ENCODE measurements at places on chromosomes 12 and 14. TPM values are rescaled to one million over a fixed set of nuclear protein-coding genes. Genes with fewer than 3 reads are reported as not detected.
A peak's percentile ranks its signal among the peaks of the same experiment; 100 is the strongest.

- no peak for DNase-seq
Measured at GRCh38 chr12:40655451-40655850, 36.8 kb upstream of the CNTN1 start.

- DNase-seq, result peak; percentile 23
Measured at GRCh38 chr12:9615420-9616136, 7.9 kb upstream of the KLRB1 start.

DNA sequence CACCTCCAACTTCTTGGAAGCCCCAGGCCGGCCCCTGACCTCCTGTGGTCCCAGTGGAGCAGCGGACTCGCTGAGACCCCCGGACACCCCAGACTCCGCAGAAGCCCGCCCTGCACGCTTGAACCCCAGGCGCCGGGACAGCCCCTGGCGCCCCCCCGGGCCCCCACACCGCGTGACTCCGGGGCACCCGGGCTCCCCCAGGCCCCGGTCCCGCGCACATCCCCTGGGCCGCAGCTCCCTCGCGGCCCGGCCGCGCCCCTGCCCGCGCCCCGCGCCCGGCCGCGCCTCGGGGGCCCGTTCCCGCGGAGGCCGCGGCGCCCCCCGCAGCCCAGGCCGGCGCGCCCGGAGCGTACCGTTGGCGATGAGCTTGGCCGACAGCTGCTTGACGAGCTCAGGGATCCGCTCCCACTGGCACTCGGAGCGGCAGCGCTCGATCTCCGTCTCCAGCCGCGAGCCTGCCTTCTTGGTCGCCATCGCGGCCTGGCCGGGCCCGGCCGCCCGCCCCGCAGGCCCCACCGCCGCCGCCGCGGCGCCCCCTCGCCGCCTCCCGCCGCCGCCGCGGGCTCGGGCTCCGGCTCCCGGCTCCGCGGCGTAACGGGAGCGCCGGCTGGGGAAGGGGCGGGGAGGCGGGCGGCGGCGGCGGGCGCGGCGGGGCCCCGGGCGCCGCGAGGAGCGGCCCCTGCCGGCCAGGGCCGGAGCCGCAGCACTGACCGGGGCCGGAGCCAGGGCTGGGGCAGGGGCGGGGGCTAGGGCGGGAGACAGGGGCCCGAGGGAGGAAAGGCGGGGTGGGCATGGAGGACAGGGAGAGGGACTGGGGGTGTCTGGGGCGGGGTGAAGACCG, at the start of gene TTC7B:
TTC7B (minus strand) TSS at position 609 of the 841 bp plus-strand sequence; CDS start at position 474, 135 bp downstream.
- DNase-seq, result peak; percentile 30

- DNase-seq, result no peak
Measured at GRCh38 chr12:42812086-42812485, 222.5 kb upstream of the PRICKLE1 start.

- no peak for DNase-seq
Measured at GRCh38 chr14:96095581-96096476, 56.7 kb downstream of the C14orf132 start.

DNA sequence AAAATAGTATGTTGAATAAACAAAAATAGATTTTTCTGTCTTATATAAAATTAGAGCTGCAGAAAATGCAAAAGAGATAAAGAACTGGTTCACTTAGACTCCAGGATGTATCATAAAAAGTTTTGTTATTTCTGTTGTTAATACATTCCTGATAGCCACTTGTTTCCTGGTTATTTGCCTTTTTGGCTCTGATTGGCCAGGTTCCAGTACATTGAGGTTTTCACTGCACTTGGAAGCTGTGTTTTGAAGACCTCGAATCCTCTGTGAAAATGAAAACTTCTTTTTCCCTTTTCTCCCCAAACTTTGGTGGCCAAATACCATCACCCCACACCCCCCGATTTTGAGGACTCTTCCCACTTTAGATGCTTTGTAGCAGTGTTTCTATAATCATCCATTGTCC, 525.3 kb downstream of the MED13L start:
- no peak for DNase-seq

DNA sequence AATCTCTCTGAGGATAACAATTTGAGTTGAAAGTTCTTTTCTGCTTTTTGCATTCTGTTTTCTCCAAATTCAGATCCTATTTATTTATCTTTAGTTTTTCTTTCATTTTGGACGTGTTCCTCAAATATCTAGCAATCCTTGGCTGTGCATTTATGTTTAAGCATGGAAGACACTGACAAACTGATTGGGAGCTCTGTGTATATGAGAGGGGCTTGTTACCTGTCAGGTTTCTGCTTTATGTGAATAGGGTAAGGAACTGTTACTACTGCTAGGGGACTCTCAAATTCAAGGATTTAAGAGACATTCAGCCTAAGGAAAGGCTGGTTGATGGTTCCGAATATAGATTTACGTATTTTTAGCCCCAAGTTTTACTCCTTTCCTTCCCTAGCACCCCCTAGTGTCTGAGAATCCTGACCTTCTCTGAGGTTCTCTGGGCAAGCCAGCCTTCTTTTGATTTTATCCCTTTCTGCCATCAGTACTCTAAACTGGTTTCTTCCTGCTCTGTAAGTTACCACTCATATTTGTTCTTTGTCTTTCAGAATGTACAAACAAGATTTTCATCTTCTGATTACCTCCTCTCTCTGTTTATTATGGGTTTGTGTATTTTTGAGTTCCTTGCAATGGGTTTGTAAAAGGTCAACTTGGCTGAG, 30.5 kb downstream of the YLPM1 start:
- no peak for DNase-seq

GRCh38 chr12:21988619-21989018, 47.4 kb upstream of the ABCC9 start:
- no peak for DNase-seq

DNA sequence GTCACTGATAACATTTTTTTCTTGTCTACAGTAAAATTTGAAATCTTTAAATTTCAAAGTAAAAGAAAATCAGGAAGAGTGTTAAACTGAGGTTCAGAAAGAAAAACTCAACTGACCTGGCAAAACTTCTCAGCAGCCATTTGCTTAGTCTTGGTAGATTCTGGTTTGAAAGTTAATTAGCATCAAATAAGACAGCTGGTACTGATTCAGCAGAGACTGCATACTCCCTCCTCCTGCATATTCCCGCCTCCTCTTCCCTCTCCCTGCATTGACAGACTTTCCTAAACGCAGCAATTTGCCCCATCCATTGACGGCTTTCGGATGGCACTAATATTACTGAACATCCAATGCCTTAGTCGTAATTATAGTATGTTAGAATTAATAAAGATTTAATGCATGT, 520.8 kb downstream of the FLRT2 start:
- no peak for DNase-seq

DNA sequence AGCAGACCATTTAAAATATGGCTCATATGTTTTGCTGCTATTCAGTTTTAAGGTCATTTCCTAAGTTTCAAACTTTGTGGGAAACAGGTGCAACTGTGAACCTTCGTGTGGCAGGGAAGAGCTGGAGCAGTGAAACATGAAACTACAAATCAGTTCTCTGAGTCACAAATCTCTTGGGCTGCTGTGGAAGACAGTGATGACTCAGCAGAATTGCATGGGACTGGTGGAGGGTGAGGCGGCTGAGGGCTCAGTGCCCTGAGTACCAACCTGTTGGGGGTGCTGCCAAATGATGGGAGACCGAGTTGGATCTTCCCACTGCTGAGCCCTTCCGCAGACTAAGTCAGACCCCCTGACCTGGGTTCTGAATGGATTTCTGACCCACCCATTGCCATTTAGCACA, 8.4 kb upstream of the CALM1 start:
- no peak for DNase-seq

- DNase-seq, result no peak
Measured at GRCh38 chr12:179131-179884, 34.6 kb downstream of the SLC6A12 start.

GRCh38 chr14:61700104-61700886, 5.0 kb downstream of the HIF1A start:
- no peak for DNase-seq

GRCh38 chr14:88993946-88994345, 169.5 kb downstream of the TTC8 start:
- no peak for DNase-seq

FOXG1 gene
- total RNA-seq, result not detected

SYCP3 gene
- total RNA-seq, result 0.28 TPM

ZCRB1 gene
- total RNA-seq, result 53.3 TPM

LRP1-AS gene
- not detected for total RNA-seq

DDN gene
- 0.23 TPM for total RNA-seq

TEX52 gene
- total RNA-seq, result 0.20 TPM

SRRM4 gene
- total RNA-seq, result not detected

All from activated CD4-positive, alpha-beta memory T cell treated with anti-CD3 and anti-CD28 coated beads, Interleukin-2, amount 10 ng/mL, durations not matched to agents 7 days and 5 days (primary cell).